ENCODE measurements at places on chromosomes 12 and 14. TPM values are rescaled to one million over a fixed set of nuclear protein-coding genes. Genes with fewer than 3 reads are reported as not detected.

Gene SLC17A8
- not detected for total RNA-seq

Gene ASCL1
- not detected for total RNA-seq

Gene PIK3C2G
- not detected for total RNA-seq

Gene MYF5
- total RNA-seq = not detected

Gene TIGAR
- total RNA-seq = 5.8 TPM

Gene SRGAP1
- 12.3 TPM for total RNA-seq

Gene MUCL1
- total RNA-seq = not detected

Gene PRH2
- not detected for total RNA-seq

Gene HRK
- total RNA-seq = under 0.01 TPM

Gene CLEC2A
- total RNA-seq = not detected

Gene SERPINA1
- total RNA-seq = not detected

Gene SLCO1A2
- not detected for total RNA-seq

Gene NEDD1
- total RNA-seq = 25.0 TPM

Gene KRT7
- 2.2 TPM for total RNA-seq

Gene OR10G3
- total RNA-seq = not detected

Gene KLRB1
- total RNA-seq = not detected

Gene CACNA2D4
- total RNA-seq = 0.06 TPM

Gene FOXN4
- not detected for total RNA-seq
